Epithelial cell of proximal tubule (primary cell): ENCODE measurements at places on chromosomes 2 and 18. TPM values are rescaled to one million over a fixed set of nuclear protein-coding genes. Genes with fewer than 3 reads are reported as not detected.

The SEMA4F gene
- total RNA-seq = 10.3 and 13.8 TPM in 2 replicates

The PLA2R1 gene
- 1.3 and 3.6 TPM in 2 replicates for total RNA-seq

The NTSR2 gene
- not detected in 2 replicates for total RNA-seq

The SERPINB4 gene
- total RNA-seq = not detected in 2 replicates

The CROCC2 gene
- not detected in 2 replicates for total RNA-seq

The AGXT gene
- not detected in 2 replicates for total RNA-seq

The G6PC2 gene
- total RNA-seq = not detected in 2 replicates

The CAB39 gene
- total RNA-seq = 96.3 and 97.0 TPM in 2 replicates

- DNase-seq = no peak
Observed at GRCh38 chr2:183250472-183250871, 126.2 kb downstream of the NUP35 start.

GRCh38 chr18:55998071-55998522, 410.1 kb upstream of the TCF4 start:
- no peak for DNase-seq

DNA sequence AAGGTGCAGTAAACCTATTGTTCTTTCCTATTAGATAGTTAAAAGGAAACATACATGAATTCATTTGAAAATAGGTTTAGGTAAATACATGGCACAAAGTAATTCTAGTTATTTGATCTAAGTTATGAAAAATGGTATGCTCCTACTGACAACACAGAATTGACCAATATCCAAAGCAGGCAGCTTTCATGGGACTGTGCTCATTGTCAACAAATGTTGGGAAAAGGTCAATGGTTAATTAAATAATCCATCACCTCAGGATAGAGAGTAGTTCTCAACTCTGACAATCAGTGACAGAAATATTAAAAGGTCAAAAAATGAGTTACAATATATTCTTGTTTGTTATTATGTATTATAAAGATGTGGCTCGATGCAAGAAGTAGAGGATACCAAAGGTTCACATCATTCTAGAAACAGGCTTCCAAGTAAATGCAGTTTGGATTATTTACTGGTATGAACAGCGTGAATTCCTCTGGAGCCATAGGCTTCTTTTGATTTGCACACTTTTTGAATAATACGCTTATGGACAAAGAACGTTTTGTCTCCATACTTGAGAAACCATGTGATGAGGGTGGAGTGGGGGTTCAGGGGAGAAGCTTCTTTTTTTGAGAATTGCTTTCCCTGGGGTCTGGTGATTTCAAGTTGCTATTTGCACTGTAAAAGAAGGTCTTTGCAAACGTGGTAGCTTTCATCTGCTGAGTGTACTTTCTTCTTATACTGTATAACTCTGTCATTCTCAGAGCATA, 422.0 kb upstream of the ZEB2 start:
- no peak for DNase-seq

- DNase-seq = no peak
Observed at GRCh38 chr2:216371721-216372702, at the start of gene MARCHF4. TSS of gene MARCHF4 (minus strand) at chr2:216372483. CDS start at chr2:216370260, 2,223 bp downstream.

DNA sequence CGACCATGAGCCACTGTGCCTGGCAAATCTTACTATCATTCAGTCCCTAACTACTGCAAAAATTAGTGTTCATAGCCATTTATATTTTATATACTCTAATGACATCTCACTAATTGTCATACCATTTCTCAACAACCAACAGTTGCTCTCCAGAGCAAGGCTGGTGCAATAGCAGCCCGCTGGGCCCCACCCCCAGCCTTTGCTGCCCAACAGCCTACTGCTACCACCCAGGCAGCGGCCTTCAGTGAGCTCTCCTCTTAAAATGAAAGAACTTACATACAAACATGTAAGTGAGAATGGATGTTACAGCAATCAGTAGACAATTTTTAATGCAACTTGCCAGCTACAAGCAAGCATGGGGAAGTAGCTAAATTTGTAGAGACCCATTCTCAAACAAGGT, 90.5 kb downstream of the HNRNPLL start:
- DNase-seq = no peak

DNA sequence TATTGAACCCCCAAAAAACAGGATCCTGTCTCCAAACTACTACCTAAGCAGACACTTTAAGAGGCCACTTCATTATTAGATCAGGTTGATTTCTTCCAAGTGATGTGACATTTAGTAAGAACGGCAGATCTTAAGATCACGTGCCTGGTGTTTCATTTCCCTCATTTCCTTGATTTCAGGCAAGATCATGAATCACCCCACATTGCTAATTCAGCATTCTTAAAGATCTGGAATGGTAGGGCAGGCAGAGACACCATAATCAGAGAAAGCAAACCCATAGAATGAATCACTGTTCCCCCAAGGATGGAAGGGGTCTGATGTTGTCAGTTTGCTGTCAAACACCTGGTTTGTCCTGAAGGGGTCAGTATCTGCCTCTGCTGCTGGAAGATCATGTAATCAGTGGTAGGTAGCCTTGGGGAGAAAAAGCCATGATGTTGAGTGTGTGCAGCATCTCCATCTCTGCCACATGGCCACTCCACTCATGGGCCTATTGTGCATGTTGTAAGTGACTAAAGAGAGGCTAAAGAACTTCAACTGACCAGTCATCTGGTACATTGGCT, 133.9 kb downstream of the ARHGAP15 start:
- no peak for DNase-seq

GRCh38 chr2:132733094-132733493, 63.1 kb upstream of the LYPD1 start:
- no peak for DNase-seq

- DNase-seq = no peak
Observed at GRCh38 chr2:61045226-61045625, 20.4 kb upstream of the SANBR start.

GRCh38 chr2:226048611-226049010, 649.1 kb downstream of the NYAP2 start:
- no peak for DNase-seq

DNA sequence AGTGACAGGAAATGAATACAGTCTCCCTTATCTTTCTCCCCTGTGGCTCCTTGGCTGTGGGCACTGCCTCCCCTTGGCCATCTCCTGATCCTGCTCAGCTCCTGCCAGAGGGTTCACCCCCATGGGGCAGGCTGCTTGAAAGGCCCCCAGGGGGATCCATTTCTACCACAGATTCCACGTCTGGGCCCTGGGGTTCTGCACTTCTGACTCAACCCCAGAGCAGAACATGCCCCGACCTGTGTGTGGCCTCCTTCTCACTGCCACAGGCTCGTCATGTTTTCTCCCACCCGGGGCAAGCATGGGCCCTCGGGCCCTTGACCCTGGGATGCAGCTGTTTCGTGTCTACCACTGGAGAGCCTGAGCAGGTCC, 122.2 kb downstream of the ACKR3 start:
- DNase-seq = no peak

- peak; percentile 97 for DNase-seq
Observed at GRCh38 chr2:238155051-238155760, 3.6 kb upstream of the ERFE start.

GRCh38 chr2:164717000-164717803, 95.9 kb upstream of the GRB14 start:
- no peak for DNase-seq

DNA sequence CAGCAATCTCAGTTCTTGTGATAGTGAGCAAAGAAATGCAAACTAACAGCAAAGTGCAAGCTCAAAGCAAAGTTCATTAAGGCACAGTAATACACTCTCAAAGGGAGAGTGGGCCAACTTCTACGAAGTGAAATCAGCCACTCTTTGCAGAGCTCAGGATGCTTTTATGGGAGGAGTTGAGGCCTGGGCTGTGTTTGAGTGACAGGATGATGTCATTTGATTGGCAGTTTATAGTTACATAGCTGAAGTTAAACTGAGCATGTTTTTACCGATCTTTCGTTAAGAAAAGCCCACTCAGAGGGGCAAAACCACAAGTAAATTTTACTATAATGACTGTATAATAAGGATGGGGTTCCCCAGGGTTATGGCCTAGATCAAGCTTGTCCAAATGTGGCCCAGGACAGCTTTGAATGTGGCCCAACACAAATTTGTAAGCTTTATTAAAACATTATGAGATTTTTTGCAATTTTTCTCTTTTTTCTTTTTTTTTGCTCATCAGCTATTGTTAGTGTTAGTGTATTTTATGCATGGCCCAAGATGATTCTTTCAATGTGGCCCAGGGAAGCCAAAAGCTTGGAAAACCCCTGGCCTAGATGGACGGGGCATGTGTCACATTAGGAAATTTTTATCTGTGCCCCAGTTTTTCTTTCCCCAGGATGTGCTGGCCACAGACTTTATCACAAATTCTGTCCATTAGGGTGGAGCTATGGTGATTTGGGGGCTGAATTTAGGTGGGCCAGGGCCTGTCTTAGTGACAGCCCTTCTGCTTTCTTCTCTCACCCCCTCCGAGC, 8.3 kb upstream of the DNAH7 start:
- no peak for DNase-seq

DNA sequence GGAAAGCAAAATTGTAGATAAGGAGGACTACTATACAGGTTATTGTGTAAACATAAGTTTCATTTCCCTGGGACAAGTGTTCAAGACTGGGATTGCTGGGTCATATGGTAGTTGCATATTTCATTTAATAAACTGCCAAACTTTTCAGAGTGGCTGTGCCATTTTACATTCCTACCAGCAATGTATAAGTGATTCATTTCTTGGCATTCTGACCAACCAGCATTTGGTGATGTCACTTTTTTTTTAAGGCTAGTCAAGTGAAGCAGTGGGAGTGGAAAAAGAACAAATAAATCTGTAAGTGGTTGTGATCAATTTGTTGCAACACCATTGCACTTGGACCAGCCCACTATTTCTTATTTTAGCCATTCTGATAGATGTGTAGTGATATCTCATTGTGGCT, 5.2 kb upstream of the CHCHD5 start:
- peak; percentile 90 for DNase-seq

- peak; percentile 60 for DNase-seq
Observed at GRCh38 chr2:165202239-165202638, 1.6 kb downstream of the SCN3A start.

GRCh38 chr18:58567453-58568196, 61.3 kb downstream of the ALPK2 start:
- peak; percentile 99 for DNase-seq

GRCh38 chr2:134108113-134108512, 145.8 kb upstream of the MGAT5 start:
- DNase-seq = no peak

DNA sequence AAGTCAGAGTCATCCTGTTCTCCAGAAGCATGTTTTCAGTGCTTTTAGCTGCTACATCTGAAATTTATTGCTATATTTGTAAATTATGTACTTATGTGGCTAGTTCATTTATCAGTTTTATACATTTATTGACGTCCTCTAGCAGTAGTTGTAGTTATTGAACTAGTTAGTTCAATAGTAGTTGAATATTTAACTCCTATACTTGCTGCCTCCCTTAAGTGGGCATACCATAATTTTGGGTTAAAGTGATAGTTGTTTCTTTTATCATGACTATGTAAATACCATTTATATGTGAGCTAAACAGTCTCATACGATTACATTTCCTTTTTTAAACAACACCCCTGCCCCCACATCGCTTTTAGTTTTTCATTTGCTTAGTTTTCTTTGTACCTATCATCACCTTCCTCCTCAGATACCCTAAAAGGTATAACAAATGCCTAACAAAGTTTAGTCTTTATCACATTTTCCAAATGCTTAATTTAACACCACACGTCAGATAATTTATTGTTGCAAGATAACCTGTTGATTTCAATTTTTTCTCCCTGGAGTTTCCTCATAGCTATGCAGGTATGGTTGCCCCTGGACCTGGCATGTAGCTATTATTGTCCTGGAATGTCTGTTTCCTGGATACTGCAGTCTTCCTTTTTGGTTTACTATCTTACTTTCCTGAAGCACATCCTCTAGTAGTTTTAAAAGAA, 8.8 kb downstream of the MAP4K4 start:
- DNase-seq = no peak

DNA sequence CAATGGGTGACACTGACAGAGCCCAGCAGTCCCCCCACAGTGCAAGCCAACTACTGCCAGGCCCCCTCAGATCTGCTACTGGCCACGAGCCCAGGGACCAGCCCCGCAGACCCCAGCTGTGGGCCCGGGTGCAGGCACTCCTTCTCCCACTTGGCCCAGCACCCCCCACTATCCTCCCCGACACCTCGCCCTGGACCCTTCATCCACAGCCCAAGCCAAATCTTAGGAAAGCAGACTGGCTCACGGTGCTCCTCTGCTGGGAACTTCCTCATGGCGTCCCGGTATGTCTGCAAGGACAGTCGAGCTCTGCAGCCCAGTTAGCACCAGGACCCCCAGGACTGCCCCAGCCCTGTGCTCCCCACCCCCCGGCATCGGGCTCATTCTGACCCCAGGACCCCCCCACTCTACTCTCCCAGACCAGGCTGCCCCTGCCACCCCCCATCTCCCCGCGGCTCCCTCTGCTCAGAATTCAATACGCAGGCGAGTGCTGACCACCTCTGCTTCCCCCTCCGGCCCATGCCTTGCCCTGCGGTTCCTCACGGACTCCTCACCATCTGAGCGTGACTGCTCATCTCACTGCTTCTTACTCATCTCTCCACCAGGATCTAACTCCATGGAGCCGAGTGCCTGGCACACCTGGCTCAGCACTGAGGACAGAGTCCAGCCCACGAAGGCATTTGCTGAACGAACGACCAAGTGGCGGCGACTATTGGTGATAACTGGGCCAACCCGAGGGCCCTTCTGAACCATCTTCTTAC, 85.7 kb downstream of the PXDN start:
- no peak for DNase-seq

GRCh38 chr2:187527262-187527661, 27.0 kb downstream of the TFPI start:
- DNase-seq = no peak

DNA sequence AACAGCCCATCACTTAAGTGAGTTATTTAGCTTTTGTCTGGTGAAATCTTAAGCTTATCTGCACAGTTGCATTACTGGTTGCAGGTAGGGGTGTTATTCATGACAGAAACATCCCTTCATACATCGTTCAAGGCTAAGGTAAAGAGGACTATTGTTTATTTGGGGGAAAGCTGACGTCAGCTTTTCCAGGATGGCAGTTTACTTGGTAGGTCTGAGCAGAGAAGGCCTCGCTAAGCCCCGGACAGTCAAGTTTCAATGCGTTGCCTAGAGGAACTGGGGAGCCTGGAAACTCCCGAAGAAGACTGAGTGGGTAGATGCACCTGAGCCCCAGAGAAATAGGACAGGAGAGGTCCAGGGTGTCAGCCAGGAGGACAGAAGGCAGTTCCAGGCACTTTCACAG, 2.2 kb downstream of the RNU4ATAC start:
- no peak for DNase-seq

DNA sequence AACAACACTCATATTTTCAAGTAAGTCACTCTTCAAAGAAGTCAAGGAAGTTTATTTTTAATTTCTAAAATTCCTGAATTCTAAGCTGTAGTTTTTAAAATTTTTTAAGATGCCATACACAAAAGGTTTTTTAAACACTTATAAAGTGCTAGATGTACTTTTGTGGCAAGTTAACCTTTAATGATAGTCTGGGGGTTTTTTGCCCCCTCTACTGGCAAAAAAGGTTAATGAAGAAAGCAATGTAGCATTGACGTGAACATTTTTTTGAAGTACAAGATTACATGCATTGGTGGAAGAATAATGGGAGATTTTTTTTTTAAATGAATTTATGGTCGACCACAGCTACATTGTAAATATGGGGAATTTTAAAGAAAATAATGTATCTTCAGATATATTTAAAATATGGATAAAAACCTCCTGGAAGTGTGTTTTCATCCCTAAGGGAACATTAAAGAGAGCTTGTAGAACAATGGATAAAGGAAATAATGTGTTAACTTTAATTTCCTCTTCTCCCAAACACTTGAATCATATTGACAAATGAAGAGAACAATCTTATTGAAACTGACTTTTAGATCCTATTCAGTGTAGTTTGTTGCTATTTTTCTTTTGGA, 12.6 kb downstream of the ITPRID2 start:
- DNase-seq = no peak
